ENCODE measurements at places on chromosomes 7 and 10.

GRCh38 chr10:76763376-76763775 lies 874.2 kb downstream of the KCNMA1 start:
- no peak for DNase-seq

DNA sequence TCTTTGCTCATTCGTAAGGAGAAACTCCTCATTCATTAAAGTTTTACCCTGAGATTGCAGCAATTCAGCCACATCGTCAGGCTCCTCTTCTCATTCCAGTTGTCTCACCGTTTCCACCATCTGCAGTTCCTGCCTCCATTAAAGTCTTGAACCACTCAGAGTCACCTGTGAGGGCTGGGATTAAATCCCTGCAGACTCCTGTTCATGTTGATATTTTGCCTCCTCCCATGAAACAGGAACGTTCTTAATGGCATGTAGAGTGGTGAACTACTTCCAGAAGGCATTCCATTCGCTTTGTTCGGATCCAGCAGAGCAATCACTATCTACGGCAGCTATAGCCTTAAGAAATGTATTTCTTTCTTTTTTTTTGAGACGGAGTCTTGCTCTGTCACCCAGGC lies 96.5 kb upstream of the FAM20C start:
- no peak for DNase-seq

GRCh38 chr10:36003688-36004087 lies 361.6 kb upstream of the FZD8 start:
- no peak for DNase-seq

DNA sequence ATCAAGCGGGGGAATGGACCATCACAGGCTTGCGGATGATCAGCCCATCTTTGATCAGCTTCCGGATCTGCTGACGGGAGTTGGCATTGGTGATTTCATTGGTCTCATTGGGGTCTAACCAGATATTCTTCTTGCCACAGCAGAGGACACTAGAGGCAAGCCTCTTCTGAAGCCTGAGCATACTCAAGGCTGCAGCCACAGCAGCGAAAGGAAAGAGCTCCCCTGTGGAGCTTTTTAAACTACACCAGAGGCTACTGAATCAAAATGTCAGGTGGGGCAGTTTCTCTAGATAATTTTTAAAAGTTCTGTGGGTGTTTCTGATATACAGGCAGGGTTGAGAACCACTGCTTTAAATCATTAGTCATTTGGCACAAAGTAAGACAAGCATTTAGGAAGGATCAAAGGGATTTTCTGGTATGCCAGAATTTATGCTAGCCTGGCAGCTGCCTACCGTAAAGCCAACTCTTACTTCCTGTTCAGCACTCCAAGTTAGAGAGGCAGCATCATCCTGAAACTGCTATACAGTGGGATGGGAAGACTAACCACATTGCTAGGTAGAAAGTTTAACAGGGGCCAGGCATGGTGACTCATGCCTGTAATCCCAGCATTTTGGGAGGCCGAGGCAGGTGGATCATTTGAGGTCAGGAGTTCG lies 7.0 kb downstream of the NAPEPLD start:
- no peak for DNase-seq

DNA sequence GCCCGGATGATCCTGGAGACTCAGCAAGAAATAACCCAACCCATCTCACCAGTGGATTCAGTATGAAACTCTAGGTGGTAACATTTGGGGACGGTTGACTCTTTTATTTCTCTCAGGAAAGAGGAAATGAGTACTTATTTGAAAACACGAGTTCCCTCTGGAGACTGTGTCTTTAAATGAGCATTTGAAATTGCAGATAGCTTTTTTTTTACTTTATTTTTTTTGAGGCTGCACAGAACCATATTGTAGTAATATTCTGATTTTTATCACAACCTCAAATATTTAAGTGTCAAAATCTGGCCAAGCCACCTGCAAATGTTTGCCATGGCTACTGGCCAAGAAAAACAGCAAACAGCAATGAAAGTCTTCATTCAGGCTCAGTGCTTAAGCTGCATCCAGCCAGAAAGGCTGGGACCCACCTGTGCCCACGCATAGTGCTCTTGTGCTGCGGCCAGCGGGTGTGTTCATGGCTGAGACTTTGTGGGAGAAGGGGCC lies 160.8 kb downstream of the CREB5 start:
- no peak for DNase-seq

DNA sequence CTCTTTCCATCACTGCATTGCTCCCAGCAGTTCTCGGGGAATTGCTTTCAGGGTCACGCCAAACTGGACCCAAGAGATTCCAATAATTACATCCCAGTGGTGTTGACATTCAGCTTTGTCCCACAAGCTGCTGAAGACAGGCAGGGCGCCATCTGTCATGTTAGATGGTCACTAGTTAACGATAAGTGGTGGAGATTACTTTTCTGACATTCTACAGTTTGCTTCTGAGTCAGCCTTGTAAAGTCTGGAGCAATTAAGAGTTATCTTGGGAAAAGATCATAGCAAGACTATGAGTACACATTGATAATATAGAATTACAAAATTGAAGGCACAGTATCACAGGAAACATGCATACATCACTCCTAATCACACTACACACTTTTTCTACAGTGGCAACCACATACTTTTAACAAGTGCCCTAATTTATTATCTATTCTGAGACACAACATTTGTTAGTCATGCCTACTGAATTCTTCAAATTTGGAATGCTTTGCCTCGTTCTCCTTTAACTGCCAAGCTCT lies 41.9 kb downstream of the SEMA3C start:
- DNase-seq, result no peak

- no peak for DNase-seq
These were observed 26.4 kb downstream of the GRK5 start for GRCh38 chr10:119233821-119234220.

Measured in caudate nucleus (tissue), 63 donors.